ENCODE measurements at places on chromosomes 5 and 9.

DNA sequence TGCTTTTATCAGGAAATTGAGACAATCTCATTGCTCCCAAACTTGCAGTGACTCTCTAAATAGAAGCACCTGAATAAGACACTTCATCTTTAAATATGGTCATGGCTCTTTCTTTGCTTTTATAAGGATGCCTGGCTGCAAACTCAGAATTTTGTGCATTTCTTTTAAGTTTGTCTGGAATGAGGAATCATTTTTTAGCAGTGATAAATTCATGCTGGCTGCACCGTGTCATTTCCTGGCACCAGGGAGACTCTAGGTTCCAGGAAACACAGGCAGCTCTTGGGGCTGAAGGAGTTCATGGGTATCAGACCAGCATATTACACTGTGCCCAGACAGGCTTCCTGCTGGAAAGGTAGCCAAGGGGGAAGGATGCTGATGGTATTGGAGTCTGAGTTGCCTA, 109.9 kb downstream of the NUDT12 start:
- DNase-seq = no peak

GRCh38 chr5:172528440-172528839, 74.1 kb upstream of the SH3PXD2B start:
- no peak for DNase-seq

DNA sequence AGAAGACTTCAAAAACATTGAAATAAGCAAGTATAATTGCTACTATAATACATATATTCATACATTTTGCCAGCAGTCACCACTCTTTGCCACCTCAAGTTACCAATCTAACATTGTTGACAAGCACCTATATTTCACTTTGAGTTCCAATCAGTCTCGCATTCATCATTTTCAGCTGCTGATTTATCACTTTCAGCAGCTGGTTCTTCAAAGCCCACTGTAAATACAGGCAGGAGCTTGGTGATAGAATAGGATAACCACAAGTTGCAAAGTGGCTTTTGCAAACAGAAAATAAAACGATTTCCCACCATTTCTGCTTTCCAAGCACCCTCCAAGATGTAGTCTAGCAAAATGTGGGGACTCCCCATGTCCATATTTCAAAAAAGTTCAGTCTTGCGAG, 114.2 kb upstream of the ITGA1 start:
- DNase-seq = no peak

- no peak for DNase-seq
Observed at GRCh38 chr5:16131878-16132277, 47.7 kb downstream of the MARCHF11 start.

- DNase-seq = no peak
Observed at GRCh38 chr5:142479150-142479549, 154.3 kb upstream of the SPRY4 start.

DNA sequence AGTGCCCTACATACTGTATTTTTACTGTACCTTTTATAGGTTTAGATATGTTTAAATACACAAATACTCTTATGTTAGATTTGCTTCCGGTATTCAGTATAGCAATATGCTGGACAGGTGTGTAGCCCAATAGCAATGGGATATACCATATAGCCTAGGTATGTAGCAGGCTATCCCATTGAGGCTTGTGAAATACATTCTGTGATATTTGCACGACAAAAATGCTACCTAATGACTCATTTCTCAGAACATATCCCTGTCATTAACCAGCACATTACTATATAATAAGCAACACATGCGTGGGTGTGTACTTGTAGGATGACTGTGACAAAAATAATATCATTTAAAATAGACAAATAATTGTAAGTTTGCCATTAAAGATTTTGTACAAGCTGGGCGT, 208.8 kb downstream of the MRPS30 start:
- no peak for DNase-seq

DNA sequence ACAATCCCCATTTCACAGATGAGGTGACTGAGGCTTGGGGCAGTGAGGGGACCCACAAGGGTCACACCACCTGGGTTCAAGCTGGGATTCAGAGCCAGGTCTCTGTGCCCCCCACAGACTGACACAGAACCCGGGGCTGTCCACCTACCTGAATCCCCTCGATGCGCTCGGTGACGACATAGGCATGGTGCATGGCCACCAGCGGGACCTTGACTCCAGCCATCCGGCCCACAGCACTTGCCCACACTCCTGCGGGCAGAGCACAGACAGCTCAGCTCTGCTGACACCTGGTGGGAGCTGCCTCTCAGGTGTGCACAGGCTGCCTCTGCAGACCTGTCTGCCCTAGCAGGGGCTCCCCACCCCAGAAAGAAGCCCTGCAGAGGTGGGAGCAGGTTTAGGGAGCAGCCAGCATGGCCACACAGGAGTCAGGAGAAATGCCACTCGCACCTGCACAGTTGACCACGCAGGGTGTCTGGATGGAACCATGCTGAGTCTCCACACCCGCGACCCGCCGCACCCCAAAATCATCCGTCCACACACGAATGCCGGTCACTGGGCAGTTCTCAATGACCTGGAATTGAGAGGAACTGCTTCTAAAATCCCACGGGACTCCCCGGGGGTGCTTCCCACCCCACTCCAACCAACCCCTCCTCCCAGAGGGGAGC, 8.4 kb downstream of the SARDH start:
- no peak for DNase-seq

DNA sequence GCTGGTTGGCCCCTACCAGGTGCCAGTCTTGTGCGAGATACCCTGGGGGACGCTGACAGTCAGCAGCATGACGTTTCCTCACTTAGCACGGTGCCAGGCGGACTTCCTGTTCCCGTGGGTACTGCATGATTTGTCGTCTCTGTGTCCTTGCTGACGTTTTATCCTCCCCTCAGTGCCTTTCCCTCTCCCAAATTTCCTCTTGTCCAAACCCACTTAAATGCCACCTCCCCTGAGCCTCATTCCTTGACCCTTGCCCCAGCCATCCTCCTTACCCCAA, 60.6 kb upstream of the SAP30L start:
- no peak for DNase-seq

DNA sequence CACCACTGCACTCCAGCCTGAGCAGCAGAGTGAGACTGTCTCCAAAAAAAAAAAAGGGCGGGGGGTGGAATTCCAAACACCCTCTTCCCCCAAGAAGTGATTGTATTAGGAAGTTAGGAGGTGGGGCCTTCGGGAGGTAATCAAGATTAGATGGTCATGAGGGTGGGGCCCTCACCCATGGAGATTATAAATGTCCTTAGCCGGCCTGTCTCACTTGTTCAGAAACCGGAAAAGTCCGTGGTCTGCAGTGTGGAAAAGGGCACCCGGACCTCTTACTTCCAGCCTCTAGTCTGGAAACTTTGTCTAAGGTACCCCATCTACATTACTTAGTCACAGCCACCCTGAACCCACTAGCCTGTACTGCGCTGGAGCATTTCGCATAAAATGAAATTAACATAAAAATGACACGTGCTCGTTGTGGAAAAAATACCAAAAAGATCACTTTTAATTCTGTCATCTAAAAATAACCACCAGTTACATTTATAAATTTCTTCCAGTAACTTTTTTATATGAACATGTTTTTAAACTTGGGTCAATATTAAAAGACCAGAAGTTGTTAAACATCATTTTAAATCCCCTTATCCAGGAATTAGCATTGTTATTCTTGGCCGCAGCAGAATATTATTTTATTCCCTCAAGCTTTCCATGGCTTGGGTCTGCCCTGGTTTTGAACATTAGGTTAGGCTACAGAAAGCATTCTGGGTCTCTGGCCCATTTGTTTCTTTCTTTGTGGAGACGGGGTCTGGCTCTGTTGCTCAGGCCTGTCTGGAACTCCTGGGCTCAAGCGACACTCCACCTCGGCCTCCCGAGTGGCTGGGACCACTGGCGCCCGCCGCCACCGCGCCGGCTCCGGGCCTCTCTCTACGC, 1.2 kb upstream of the CKS2 start:
- no peak for DNase-seq

DNA sequence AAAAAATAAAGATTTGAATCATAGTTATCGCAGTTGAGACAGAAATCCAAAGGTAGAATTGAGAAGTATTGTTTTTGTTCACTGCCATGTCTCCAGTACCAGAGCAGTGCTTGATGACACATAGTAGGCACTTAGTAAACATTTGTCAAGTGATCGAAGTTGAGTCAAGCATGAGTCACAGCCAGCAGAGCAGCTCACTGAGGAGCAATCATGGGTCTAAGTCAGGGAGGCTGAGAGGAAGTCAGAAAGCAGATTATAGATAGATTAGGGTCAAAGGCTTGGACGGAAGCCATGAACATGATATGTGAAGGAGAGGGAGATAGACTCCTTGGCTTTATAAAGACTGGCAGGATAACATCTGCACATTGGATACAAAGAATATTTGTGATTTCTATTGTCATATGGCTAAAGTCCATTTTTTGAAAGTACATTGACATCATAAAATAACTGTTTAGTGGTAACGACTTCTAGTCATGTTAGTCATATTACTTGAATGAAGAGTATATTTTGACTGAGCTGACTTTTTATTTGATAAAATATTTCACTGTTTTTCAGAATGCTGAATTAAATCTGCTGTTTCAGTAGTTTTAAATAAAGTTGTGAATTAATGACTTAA, 168.5 kb downstream of the RAB3C start:
- DNase-seq = no peak

DNA sequence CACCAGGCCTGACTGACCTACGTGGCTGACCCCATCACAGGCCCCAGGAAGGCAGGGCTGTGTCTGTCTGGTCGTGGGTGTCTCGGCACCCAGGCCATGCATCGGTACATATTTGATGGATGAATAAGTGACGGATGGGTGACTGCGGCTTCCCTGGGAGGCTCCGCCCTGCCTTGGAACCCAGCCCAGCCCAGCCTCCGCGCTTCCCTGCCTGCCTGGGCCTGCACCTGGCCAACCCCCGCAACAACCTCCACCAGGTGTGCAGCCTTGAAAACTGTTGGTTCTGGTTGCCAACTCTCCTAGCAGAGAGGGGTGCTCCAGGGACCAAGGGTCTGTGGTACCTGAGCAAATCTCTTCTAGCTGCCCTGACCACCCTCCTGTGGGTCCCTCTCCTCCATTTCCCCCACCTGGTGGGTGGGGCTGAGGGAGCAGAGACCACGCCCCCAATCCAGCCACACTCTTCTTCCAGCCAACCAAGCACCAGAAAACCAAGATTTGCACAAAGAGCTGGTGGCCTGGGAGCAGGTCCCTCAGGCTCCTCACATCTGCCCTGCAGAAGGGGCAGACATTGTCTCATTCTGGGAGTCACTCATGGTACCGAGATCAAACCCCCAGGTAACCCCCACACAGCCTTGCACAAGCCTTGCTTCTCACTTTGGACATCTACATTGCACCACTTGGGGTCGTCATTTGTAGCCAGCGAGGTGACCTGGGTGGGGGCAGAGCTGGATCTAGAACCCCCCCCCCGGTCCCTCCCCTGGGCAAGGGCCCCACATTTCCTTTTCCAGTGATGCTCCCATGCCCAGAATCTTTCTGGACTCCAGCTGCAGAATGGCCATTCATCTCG, 100.6 kb upstream of the IER5L start:
- DNase-seq = no peak

DNA sequence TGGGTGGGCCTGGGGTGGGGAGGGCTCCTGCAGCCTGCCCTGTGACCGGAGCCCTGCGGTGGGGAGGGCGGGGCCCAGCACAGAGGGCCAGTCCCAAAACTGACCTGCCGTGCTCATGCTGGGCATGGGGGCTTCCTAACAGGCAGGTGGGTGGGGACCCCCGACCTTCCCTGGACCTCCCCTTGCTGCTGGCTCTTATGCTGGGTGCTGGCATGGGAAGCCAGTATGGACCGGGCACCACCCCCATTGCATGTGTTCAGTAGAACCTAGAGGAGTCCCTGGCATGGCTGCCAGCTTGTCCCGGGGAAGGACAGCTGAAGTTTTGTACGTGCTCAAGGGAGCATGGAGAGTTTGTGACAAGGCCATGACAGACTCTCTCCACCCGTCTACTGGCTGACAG, 37.1 kb downstream of the WNK2 start:
- no peak for DNase-seq

- no peak for DNase-seq
Observed at GRCh38 chr9:119368179-119368578, 1.1 kb downstream of the BRINP1 start.

- DNase-seq = no peak
Observed at GRCh38 chr5:94705427-94705826, 87.0 kb downstream of the SLF1 start.
